Activated CD8-positive, alpha-beta memory T cell treated with anti-CD3 and anti-CD28 coated beads for 24 hours (primary cell): ENCODE measurements at places on chromosomes 13 and 19.

DNA sequence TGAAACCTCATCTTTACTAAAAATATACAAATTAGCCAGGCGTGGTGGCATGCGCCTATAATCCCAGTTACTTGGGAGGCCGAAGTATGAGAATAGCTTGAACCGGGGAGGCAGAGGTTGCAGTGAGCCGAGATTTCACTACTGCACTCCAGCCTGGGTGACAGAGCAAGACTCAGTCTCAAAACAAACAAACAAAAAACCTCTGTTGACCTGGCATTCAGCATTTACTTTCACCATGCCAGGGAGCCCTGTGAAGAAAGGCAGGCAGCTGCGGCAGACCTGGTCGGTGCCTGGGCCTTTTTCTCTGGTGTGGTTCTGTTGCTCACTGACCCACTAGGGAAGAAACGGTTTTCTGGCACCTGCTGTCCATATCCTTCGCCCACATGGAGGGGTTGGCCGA is 49.8 kb downstream of the DNM2 start:
- DNase-seq: no peak

GRCh38 chr19:14449321-14449720 is 16.2 kb downstream of the PKN1 start:
- no peak for DNase-seq

DNA sequence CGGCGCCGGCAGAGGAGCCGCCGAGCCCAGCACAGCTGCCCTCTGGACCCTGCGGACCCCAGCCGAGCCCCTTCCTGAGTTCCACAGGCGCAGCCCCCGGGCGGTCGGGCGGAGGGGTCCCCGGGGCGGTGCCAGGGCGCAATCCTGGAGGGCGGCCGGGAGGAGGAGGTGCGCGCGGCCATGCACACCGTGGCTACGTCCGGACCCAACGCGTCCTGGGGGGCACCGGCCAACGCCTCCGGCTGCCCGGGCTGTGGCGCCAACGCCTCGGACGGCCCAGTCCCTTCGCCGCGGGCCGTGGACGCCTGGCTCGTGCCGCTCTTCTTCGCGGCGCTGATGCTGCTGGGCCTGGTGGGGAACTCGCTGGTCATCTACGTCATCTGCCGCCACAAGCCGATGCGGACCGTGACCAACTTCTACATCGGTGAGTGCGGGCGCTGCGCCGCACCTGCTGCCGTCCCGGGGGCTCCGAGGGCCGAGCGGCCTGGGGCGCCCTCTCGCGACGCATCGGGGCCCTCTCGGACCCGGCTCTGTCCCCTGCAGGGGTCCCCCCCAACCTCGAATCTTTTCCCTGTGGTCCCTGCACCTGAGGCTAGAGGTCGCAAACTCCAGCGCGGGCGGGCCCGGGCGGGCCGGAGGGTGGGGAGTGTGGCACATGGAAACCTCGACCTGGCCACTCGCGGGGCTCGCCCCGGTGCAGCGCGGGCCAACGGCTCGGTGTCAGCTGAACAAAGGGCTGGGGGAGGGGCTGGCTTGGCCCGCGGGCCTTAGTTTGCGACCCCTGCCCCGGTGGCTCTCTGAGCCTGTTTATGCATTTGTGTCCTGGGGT is at the start of gene KISS1R:
Gene KISS1R, plus strand, starts transcription at position 11 of the 829 bp plus-strand sequence. Its CDS starts 170 bp downstream, at position 181.
- peak; percentile 77 for DNase-seq

GRCh38 chr19:39170386-39171231 is 26.2 kb upstream of the NCCRP1 start:
- DNase-seq: no peak

DNA sequence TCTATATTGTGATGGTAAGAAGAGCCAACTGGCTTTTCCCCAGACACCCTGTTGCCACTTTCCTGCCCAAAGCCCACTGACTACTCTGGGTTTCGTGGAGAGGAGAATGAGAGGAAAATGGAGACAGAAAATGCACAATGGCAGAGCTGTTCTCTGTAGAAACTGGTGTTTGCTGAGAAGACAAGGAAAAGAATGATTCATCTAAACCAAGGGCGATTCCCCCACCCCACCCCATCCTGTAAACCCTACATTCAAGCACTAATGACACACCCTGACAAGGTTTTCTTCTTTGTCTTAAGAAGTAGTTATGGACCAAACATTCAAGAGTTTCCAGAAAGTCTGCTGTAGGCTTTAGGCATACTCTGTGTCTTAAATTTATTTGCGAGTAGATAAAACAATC is 68.8 kb downstream of the DOCK9 start:
- no peak for DNase-seq

DNA sequence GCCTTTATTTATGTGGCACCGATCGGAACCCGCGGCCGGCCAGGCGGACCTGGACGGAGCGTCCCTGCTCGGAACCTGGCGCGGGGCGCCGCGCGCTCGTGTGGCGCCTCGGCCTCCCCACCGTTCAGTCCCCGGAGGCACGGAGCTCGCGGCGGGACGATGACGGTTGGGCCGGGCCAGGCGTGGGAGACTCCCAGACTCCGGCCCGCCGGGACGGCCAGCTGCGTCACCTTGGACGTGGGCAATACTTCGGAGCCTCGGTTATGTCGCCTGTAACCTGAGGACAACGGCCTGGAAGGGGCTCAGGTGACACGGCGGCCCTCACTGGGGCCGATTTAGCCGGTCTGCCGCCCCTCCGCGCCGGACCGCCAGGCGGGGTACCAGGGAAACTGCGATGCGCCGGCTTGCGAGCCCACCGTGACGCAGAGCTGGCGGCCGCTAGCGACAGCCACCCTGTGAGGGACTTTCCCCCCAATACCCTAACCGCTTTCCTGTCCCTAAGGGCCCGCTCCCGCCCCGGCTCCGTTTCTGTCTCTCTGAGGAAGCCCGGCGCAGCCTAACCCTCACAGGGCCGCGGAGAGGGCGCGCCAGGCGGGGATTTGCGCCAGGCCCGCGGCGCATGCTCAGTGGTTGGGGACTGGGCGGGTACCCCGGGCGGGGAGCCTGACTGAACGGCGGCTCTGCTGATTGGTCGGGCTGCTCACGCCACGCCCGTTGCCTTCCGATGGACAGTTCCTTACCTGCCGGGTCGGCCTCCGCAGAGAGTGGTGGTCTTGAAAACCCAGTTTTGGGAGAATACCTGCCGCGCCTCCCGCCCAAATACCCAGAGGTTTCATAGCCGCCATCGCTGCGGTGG is 109.5 kb upstream of the DOCK9 start:
- peak; percentile 96 for DNase-seq

GRCh38 chr19:46109876-46110275 is 14.6 kb downstream of the IGFL3 start:
- no peak for DNase-seq

GRCh38 chr13:35854286-35854685 is 276.9 kb downstream of the DCLK1 start:
- DNase-seq: no peak

- DNase-seq: no peak
Observed at GRCh38 chr13:40251343-40252032, 415.0 kb downstream of the FOXO1 start.

GRCh38 chr13:40786568-40786996 is 2.8 kb upstream of the SLC25A15 start:
- peak; percentile 52 for DNase-seq

DNA sequence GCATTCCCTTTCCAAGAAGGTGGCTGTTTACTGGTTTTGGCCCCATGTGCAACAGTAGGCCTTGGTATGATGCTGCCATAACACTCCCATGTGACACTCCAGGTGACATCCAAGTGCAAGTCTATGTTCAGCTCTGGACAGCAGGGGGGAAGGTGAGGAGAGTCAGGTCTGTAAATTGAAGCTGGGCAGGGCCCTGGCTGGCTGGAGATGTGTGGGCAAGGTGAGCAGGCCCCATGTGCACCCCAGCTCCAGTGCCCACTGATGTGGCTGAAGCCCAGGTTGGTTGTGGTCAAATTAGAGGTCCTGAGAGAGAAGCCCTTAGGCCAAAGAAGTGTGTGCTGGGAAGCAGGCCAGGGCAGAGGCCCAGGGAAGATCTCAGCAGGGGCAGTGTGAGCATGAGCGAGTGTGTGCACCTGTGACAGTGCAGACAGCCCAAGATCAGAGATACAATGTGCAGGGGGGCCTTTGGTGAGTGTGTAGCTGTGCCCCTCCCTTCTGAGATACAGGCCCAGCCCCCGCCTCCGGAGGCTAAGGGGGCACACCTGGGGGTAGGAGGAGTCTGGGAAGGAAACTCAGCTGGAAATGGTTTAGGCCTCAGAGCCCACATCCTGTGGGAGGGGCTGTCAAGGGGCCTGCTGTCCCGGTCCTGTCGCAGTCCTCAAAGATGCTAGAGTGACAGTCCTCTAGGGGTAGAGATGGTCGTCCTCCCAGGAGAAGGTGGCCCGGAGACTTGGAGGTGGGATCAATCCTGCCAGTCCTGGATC is 18.6 kb downstream of the DEDD2 start:
- peak; percentile 83 for DNase-seq

DNA sequence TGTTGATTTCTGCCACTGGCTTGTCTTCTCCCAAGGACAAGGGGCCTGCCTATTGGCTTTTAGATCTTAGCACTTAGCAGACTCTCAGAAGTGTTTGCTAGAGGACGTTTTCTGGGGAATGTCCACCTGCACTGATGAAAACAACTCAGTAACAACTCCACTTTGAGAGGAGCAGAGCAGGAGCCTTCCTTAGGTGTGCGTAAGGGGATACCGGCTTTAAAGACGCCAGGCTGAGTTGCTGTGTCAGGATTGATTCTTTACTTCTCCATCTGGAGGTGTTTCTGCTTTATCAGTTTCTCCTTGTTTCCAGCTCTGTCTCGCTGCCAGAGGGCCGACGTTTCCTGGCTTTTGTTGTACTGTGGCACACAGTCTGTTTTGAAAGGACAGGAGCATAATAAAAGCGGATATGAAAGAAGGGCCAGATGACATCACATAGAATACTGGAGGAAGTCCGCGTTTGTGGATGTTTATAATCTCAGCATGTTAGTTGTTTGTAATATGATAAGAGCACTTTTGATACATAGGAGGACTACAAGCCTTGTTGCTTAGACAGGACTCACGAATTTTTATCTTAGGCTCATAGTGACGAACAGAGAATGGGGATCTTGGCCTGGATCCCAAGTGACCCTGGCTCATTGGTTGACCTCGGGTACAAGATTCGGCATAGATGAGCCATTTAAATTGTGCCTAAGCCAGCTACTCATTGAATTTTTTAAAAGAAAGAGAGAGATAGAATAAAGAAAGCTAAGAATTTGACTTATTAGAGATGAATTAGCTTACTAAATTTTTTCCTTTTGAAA is 34.6 kb downstream of the COL4A2 start:
- DNase-seq: no peak

DNA sequence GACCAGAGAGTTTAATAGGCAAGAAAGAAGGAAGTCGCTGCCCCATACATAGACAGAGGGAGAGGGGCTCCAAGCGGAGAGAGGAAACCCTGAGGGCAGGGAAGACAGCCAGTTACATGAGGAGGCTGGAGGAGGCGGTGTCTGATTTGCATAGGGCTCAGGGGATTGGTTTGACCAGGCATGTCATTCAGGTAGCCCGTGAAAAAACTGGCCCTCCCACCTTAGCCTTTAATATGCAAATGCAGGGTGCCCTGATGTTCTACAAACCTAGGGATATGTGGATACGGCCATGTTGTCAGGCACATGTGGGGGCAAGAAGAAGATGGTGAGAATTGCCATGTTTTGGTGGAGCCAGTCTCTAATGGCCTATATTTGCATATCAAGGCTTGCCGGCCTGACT is 1461.6 kb downstream of the PCDH9 start:
- no peak for DNase-seq

DNA sequence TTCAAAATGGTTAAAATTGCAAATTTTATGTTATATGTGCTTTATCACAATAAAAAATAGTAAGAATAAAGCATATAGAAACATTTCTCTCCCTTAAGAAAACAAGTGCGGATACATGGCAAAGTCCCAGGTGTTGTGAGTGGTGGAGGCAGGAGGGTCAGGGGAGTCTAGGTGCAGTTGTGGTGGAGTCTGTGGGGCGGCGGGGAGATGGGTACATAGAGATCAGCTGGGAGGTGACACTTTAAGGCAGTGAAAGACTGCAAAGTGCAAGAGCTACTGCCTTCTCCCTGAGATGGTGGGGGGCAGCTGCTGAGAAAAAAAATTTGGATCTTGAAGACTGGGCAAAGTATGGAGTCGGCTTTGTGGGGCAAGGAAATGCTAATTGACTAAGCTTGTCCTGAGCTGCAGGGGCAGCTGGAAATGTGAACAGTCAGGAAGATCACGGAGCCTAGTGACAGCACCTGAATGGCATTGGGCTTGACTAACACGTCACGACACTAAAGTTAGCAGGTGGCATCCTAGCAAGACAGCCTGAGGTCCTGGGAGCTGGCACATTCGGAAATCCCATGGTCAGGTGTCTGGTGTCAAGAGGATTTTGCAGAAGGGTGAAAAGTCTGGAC is 72.9 kb upstream of the IRS2 start:
- no peak for DNase-seq

GRCh38 chr19:49983645-49984229 is 22.8 kb upstream of the SIGLEC11 start:
- peak; percentile 92 for DNase-seq

GRCh38 chr19:6674868-6675305 is 4.9 kb upstream of the TNFSF14 start:
- peak; percentile 93 for DNase-seq

DNA sequence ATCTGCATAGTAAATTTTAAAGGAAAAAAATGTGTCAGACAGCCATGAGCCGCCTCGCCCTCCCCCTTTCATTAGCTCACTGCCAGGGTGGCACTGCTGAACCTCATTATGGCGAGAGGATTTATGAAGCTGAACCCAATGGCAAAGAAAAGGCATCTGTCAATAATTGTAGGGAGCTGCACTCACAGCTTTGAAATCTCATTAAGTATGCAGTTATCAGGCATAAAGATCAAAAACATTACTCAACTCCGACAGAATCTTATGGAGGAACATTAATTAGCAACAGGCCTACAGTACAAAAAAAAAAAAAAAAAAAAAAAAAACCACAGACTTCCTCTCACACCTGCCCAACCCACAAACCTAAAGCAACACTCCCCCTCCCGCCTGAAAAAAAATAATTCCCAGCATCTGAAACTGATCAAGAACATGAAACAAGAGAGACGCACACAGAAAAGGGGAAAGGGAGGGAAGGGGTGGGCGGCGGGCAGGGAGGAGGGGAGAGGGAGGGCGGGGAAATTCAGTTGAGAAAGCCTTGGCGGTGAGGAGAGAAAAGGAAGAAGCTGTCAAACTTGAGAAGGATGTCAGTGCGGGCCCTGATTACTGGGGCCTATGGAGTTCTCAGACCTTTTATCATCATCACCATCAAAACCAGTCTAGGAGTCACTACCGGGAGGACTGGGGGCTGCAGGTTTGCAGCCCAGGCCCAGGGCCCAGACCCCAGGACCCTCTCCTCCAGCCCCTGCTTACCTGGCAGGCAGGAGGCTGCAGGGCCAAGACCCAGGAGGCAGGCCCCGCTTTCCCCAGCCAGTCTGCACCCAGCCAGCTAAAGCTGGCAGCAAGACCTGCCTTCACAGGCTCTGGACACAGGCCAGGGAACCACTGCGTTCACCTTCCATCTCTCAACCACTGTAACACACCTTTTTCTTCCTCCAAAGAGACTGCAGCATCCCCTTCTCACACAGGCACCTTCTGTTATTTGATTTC is 8.9 kb downstream of the TSHZ3 start:
- no peak for DNase-seq

GRCh38 chr19:54201172-54201701 is 579 bp downstream of the RPS9 start:
- no peak for DNase-seq

- DNase-seq: no peak
Observed at GRCh38 chr13:43792076-43792881, 5.5 kb upstream of the ENOX1 start.

- no peak for DNase-seq
Observed at GRCh38 chr13:51048616-51049015, 62.5 kb downstream of the C13orf42 start.
